GM12892 (cell line): ENCODE measurements at places on chromosomes 16 and 17.

- DNase-seq, result no peak
Measured at GRCh38 chr17:5592382-5592781, 8.1 kb upstream of the NLRP1 start.

- DNase-seq, result peak; percentile 1
Measured at GRCh38 chr16:56353054-56353921, 72.1 kb downstream of the AMFR start.

GRCh38 chr16:77307426-77308162 lies 108.4 kb downstream of the SYCE1L start:
- no peak for DNase-seq

GRCh38 chr16:85728879-85729278 lies 22.0 kb downstream of the C16orf74 start:
- no peak for DNase-seq

DNA sequence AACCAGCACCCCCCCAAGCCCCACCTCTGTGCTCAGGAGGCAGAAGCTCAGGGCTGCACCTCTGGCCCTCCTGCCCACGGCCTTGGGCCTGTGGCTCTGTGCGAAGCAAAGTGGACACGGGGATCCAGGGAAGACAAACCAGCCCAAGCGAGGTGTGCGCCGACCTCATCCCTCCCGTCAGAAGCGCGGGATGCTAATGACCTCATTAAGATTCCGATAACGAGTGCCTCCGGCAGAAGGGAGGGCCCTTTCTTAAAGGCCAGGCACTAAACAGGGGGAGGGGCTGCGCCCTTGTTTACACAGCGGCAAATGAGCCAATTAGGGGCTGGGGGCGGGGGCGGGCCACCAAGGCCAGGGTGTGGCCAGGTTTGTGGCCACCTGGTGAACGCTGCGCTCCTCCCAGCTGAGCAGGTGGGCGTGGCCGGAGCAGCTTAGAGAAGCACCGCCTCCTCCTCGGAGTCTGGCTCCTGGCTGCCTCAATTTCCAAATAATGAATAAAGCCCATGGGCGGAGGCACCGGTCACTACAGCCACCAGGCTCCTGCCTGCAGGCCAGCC lies 3.2 kb downstream of the CBX4 start:
- DNase-seq, result no peak

DNA sequence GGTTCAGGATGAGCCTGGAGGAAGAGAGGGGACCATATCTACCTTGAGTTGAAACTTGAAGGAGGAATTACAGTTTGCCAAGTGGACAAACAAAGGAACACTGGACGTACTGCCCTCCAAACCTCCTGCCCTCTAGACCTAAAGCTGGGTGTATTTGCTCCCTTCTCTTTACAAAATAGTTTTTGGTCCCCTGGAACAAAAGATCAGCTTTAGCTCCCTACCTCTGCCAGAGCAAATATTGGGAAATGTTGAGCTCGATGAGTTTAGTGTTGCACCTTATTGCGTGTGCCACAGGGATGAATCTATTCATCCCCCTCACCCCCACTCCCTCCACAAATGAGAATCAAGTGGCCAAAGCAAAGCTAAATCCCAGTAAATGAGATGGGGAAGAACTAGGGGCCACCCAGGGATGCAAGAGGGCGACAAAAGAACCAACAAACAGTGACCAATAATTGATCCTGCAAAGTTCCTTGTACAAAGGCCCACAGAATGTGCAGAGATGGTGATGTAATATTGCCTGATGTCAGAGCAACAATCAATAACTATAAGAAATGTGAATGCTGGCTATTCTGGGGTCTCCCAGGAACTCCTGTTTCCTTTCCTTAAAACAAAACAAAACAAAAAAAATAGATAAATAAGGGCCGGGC lies 17.2 kb upstream of the TAT start:
- DNase-seq, result no peak

DNA sequence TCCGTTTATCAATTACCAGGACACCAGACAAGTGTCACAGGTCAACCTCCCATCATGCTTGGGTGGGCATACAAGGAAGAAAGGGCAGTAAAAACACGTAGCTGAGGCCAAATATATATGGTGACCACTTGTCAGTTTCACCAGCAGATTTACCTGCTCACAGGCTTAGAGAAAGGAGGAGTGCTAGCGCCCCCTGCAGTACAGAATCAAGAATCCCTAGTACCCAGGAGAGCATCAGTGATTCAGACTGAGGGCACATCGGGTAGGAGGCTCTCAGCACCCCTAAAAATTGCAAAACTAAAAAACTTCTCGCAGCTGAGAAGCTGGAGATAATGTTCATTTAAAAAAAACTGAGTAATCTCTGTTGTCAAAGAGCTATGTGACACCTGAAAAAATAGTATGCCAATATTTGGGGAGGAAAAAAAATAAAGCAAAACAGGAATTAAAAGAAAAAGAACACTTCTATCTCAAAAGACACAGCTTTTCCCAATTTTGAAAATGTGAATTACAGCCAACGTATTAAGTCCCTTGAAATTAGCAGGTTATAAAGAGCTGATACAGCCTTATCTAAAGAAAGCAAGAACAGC lies 21.2 kb upstream of the MON1B start:
- no peak for DNase-seq

DNA sequence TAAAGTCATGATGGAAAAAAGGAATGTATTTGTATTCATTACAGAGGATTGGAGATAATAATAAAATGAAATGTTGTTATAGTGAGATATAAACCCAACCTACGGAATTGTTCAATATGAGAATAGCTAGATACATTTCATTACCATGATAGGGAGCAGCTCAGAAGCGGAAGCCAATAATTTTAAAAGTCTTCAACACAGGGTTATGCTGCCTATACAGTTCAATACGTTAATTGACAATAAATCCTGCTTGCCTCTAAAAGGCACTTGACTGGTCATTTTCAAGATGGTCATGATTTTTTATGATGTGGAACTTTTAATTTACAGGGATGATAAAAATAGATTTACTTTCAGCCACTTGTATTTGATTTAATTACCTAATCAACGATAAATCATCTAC lies 506.8 kb downstream of the TMEM114 start:
- DNase-seq, result no peak

GRCh38 chr16:1638757-1639156 lies 26.6 kb downstream of the CRAMP1 start:
- DNase-seq, result no peak

DNA sequence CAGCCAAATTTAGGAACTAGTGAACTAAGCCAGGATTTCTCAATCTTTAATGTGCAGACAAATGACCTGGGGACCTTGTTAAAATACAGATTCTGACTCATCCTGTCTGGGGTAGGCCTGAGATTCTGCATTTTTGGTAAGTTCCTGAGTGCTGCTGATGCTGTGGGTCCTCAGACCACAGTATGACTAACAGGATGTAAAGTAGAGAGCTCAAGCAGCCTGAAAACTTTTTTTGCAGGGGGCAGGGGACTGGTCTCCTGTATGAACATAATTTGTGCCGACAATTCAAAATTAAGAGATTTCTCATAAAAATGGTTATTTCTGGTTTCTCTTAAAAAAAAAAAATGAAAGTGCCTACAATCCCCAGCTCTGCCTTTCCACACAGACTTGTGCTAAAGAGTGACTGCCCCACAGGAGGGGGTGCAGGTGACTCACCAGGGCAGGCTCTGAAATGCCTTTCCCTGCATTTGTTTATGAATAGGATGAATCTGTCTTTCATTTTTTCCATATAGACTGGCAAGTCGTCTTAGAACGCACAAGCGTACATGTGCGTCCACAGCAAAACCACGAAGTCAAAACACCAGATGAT lies 271.5 kb downstream of the PHKB start:
- no peak for DNase-seq

DNA sequence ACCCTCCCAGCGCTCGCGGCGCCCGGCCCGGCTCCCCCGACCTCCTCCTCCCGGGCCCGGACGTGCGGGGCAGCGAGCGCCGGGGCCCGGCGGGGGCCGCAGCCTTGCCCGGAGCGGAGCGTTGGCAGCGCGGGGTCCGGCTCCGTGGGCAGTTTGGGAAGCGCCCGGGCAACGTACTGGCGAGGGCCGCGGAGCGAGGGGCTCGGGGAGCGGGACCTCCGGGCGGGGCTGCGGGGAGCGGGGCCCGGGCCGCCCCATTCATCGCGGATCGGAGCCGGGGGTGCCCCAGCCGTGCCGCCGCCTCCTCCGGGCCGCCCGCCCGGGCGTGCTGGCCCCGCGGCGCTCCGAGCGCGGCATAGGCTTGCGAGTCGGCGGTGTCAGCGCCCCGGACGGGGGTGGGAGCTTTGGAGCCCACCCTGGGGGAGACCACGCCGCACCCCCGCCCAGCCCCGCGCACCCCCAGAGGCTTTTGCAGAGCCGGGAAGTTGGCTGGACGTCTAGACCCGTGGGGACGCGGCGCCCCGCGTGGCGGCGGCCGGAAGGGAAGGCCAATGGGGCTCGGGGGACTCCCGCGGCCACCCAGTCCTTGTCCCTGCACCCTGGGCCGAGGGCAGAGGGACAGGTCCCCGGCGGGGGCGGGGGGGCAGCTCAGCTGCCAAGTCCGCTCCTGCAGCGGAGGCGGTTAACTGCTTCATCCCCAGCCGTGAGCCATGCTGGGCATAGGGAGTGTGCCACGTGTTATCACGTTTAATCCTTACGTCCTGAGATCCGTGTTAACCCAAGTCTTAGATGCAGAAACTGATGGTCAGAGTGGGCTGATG lies 852 bp downstream of the ZNF469 start:
- no peak for DNase-seq

- DNase-seq, result no peak
Measured at GRCh38 chr16:5065813-5066212, at the start of gene C16orf89. TSS of gene C16orf89 (minus strand) at chr16:5065956. CDS start at chr16:5065908, 48 bp downstream.

- DNase-seq, result no peak
Measured at GRCh38 chr17:10640475-10640874, 16.6 kb downstream of the MYH3 start.

- DNase-seq, result no peak
Measured at GRCh38 chr16:67699265-67699664, 19.9 kb downstream of the GFOD2 start.

DNA sequence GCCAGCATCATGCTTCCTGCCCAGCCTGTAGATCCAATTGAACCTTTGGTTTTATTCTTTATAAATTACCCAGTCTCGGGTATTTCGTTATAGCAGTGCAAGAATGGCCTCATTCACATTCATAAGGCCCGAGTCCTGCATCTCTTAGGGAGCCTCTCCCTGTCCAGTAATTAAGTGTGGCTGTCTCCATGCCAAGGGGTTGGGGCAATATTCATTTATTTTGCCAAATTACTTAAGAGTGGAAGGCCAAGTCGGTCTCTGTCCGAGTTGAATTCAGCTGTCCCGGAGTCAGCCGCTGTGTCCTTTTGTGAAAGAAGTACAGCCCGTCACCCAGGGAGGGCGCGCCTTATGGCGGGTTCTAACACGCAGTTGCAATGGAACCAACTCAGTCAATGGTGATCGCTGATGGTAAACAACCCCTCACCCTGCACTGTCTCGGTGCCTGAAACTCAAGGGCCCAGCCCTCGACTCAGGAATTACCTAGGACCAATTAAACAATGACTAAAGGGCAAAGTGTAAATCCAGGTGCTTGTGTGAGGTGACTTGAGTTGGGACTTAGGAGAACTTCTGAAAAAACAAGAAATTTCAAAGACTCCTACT lies 22.2 kb downstream of the KIAA0513 start:
- no peak for DNase-seq

GRCh38 chr16:67833030-67833414 lies 9.1 kb upstream of the THAP11 start:
- DNase-seq, result no peak

GRCh38 chr16:252366-253337 lies 18.0 kb downstream of the FAM234A start:
- peak; percentile 63 for DNase-seq

DNA sequence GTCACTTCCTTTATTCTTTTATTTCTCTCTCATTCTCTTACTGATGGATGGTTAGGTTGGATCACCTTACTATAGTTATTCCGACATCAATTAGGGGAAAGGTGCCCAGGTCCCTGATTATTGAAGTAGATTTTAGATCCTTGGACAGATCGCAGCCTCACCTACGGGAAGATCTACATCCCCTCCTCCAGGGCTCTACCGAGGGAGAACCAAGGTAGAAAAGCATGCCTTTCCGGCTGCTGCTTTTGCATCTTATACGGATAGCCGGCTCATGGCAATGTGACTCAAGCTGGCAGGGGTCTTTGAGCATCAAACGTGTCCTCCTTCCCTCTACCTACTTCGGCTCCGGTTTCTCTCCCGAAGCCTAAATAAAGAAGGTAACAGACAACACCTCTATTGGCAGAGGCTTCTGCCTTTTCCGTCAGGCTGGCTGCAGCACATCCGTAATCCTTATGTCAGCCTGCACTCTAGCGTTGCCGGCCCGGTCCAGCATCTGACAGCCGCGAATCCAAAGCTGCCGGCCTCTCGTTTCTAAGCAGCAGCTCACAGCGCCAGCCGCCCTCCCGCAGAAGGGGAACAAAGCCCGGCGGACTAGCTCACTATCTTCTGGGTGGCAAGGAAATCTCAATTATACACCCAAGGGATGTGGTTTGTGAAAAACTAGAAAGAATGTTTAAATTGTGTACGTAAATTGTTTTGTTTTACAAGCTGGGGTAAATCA lies 46.9 kb downstream of the IRX6 start:
- no peak for DNase-seq

GRCh38 chr17:59558953-59559352 lies 6.5 kb upstream of the DHX40 start:
- no peak for DNase-seq

- no peak for DNase-seq
Measured at GRCh38 chr17:58747674-58748073, 8.0 kb upstream of the PPM1E start.
